ENCODE measurements at places on chromosomes 3 and 15.
A peak's percentile ranks its signal among the peaks of the same experiment; 100 is the strongest.

DNA sequence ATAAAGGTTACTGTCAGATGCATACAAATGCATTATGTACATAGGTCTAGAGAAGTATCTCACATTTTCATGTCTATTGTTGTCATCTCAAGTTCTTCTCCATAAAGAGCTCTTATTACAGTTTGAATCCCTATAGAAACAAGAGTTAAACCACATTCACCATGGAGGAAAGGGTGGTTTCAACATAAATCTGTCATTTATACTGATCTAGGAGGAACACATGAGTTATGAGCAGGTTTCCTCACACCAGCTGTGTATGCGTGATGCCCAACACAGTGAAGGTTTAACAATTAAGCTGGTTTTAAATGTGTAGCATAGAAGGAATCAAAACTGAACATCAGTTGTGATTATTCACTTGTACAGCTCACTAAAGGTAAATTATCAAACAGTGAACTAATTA is 251.7 kb downstream of the KCNMB2 start:
- DNase-seq = no peak

GRCh38 chr3:117411971-117412370 is 702.4 kb downstream of the TUSC7 start:
- DNase-seq = no peak

DNA sequence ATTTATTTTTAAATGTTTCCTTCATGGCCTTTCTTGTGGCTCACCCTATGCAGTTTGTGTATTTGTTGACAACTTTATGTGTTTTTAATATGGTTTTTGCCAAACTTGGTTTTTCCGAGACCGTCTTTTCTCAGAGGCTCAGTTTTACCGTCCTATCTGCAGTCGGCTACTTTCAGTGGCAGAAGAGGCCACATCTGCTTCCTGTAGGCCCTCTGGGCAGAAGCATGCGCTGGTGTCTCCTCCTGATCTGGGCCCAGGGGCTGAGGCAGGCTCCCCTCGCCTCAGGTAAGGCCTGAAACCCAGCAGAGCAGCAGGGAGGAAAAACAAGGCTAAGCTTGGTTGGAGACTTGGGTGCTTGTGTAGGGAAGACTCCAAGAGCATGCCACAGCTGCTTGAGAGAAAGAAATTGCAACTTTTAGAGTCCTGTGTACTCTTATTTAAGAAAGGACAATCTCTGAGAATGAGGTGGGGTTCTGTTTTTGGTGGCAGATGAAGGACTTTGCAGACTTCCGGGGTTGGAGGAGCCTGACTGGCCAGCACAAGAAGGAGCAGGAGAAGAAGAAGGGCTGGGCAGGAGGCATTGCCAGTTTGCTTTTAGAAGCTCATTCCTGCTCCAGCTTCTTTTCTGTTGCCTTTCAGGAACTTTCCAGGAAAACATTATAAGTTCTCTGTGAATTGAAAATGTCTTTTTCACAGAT is at the start of gene TIGIT:
Gene TIGIT (plus strand): TSS at position 191 of the 698 bp plus-strand sequence. CDS start 34 bp downstream, at position 225.
- no peak for DNase-seq

DNA sequence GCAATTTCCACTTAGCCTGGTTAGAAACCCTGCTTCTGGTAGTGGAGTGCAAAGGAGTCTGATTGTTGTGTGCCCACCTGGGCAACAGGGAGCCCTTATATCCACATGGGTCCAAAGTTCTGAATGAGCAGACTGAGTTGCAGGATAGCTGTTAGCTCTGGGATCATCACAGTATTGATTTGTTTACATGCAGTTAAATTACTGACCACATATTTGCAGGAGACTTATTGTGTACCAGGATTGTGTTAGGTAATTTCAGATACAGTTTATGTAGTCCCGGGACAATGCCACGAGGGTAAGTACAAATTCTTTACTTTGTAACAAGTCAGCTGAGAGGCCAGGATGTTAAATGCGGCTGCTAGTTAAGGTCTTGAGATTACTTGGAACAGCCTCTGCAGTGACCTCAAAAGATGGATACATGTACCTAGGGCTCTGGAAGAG is 18.8 kb downstream of the ARHGEF26 start:
- no peak for DNase-seq

GRCh38 chr3:49006408-49007067 is 653 bp upstream of the WDR6 start:
- peak; percentile 66 for DNase-seq

GRCh38 chr3:27239951-27240350 is 129.2 kb downstream of the NEK10 start:
- DNase-seq = no peak

- no peak for DNase-seq
Measured at GRCh38 chr3:14688525-14688924, 13.6 kb downstream of the C3orf20 start.

All from anterior cingulate cortex (tissue), 58 donors.